T-helper 22 cell (primary cell): ENCODE measurements at places on chromosomes 2 and 18.

GRCh38 chr18:3808985-3809780 is 359.2 kb downstream of the TGIF1 start:
- DNase-seq, result no peak

GRCh38 chr2:54347622-54348021 is 91.6 kb upstream of the TSPYL6 start:
- DNase-seq, result no peak

GRCh38 chr18:31671951-31672350 is 12.4 kb downstream of the B4GALT6 start:
- no peak for DNase-seq

DNA sequence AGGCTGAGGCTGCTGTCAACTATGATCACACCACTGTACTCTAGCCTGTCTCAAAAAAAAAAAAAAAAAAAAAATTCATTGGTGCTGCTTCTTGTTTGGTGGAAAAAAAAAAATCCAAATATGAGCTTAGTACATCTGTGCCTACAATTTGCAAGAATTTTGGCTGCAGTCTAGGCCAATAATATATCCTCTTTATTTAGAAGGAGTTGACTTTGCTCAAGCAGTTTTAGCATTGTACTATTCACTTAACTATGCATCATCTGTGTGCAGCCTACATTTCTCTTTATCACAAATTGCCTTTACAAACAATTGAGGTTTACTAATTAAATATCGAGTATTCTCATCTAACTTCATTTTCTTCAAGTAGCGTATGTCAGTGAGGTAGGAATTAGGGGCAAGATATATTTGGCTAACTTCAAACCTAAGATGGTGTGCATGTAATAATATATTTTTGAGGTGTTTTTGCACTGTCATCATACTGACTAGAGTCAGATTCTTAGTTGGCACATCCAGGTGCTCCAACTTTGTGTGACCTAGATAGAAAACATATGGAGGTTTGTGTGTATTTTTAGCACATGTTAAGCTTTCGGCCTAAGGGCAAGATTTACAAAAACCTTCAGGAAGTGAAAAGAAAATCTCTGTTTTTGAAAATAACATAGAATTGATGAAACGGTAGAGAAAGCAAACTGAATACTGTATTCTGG is 51.8 kb downstream of the PMS1 start:
- DNase-seq, result no peak

- DNase-seq, result no peak
Observed at GRCh38 chr2:54559593-54560145, 103.5 kb downstream of the SPTBN1 start.

GRCh38 chr2:172094294-172095145 is 8.2 kb downstream of the DLX2 start:
- no peak for DNase-seq

DNA sequence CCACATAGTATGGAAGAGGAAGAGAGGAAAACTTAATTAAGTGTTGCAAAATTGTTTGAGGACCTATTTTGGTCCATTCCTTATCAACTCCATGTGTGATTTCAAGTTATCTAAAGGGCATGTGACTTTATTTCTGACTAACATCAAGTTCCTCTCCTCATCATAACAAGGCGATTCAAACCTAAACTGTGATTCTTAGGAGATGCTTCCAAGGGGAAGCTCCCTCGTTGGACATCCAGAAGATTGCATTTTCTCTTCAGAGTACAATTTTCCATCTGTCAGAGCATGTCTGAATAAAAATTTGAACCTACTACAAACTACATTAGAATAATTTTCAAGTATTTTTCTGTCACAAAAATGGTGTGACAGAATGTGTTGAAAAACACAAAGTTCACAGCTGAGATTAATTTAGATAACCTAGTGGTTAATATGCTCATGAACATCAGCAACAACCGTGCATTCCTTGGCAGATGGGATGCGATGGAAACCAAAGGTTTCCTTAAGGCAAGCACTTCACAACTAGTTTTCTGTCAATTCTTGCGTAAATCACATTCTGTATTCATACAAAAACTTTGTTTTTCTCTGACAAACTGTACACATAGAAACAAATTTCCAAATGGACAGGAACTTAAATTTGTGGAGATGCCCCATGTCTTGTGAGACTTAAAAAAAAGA is 4.2 kb downstream of the SFT2D3 start:
- no peak for DNase-seq

DNA sequence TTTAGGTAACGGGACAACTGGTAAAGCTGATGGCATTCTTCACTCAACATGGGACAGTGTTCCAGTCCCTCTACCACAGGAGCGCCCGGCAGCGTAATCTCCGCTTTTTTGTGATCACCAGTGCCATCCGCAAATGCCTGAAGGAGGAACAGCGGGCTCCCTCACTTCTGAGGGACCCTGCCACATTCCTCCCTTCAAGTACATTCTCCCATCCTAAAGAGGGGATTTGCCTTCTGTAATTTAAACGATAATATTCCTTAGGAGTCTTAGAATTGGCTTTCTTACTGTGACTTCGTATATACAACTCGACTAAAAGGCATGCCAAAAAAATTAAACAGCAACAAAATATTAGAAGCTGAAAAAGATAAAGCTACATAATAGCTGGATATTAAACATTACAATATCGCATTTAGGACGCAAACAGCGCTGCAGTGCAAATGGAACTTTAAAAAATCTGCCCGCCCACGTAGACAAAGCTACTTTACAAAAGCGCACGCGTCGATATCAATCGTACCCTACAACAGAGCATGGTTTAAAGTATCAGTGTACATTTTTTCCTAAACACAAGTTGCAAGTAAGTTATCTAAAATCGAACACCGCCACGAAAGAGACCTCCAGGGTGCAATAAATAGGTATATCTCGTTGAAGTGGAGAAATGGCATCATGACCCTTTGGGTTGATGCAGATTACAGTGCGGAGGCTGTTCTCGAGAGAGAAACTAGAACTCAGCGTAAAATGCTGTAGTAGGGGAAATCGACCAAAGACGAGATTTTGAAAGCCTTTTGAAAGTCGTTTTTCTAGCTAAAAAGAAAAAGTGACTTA is 2.3 kb upstream of the VSNL1 start:
- no peak for DNase-seq

- no peak for DNase-seq
Observed at GRCh38 chr18:7020995-7021777, 96.4 kb downstream of the LAMA1 start.

DNA sequence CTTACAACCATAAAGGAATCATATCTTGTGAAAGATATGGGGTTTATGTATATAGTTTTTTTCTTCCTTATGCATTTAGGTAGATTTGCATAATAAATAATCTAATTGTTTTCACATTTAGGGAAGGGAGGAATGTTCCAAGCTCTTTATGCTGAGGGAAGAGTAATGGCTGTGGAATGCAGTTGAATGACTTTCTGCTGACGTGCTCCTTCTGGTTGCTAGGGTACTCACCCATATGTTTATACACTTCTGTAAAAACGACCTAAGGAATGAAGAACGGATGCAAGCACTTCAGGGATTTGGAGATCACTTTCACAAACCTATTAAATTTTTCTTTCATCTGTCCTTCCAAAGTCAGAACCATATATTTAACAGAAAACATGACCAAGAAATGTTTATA is 29.2 kb upstream of the PPP4R1 start:
- DNase-seq, result no peak

GRCh38 chr18:13235421-13235831 is 16.9 kb downstream of the LDLRAD4 start:
- no peak for DNase-seq

GRCh38 chr2:23498943-23499342 is 114.0 kb downstream of the KLHL29 start:
- no peak for DNase-seq

DNA sequence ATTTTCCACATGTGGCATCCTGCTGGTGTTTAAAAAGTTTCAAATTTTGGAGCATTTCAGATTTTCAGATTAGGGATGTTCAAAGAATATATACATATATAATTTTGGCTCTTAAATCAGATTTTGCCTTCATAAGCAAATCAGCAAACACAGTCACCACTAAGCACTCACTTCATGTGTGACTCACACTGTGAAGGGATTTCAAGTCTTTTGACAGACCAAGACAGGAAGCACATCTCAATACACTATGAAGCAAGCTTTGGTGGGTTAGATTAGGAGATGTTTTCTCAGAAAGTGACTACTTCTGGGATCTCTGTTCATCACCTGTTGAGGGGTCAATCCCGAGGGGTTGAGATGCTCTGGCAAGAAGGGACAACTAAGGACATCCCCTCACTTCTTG is 227.8 kb upstream of the RBBP8 start:
- DNase-seq, result no peak

DNA sequence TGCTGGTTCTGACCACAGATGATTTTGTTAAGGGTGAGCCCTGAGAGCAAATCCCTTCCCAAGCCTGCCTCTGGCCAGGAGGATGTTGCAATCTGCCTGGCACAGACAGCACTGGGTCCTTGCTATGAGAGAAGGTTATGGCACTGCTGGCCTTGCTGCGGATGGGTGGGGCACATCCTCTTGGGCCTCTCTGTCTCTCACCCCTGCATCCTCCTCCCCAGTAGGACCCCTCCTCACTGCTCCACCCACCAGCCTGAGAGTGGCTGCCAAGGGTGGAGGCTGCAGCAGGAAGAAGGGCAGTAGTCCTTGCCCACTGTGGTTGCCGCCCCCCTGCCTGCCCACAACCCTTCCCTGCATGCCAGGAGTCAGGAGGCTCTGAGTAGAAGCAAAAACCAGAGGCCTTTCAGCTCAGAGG is 180.9 kb downstream of the ZBTB7C start:
- DNase-seq, result no peak

DNA sequence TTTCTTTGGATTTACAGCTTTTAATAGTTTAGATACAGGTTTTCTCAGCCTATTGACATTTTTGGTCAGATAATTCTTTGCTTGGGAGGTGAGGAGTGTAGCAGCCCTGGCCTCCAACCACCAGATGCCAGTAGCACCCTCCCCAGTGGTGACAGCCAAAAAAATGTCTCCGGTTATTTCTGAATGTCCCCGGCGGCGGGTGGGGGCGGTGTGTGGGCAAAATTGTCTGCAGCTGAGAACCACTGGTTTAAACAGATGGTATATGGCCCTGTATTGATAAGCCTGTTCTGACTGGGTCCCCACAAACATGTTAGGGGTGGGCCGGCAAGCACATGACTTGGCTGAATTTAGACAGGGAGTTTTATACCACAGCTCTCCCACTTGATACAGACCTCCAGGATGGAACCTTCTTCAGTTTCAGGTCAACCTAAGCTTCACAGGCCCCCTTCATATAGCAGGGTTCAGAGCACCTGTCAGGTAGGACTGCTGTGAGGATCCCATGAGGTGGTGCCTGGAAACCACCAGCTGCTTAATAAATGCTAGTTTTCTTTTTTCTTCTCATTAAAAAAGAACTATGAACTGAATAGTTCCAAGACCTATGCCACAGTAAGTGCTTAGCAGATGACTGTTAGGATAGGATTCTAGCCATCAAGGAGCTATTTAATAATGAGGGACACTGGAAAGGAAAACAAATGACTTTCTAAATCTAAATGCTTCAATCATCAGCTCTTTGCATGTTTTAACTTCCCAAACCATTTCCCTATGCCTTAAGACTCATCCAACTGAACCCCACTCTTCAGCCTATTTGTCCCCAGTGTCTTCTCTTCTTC is 18.1 kb downstream of the LPIN2 start:
- DNase-seq, result peak; percentile 46

GRCh38 chr18:55421308-55421614 is 166.7 kb downstream of the TCF4 start:
- DNase-seq, result no peak

DNA sequence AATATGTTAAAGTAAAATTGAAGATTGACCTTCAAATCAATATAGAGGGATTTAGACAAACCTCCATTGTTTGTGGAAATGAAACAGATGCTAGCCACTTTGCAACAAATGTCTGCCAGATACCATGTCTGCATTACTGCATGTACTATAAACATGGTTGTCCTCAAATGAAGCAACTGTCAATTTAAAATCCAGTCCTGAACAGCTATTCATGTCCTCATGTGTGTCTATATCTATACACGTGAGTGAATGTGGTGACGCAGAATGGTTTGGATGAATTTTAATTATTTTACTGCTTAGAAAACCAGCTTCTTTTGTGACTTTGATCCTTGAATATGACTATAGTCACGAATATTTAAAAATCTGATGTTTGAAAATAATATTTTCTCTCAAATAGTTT is 71.5 kb downstream of the NYAP2 start:
- no peak for DNase-seq

DNA sequence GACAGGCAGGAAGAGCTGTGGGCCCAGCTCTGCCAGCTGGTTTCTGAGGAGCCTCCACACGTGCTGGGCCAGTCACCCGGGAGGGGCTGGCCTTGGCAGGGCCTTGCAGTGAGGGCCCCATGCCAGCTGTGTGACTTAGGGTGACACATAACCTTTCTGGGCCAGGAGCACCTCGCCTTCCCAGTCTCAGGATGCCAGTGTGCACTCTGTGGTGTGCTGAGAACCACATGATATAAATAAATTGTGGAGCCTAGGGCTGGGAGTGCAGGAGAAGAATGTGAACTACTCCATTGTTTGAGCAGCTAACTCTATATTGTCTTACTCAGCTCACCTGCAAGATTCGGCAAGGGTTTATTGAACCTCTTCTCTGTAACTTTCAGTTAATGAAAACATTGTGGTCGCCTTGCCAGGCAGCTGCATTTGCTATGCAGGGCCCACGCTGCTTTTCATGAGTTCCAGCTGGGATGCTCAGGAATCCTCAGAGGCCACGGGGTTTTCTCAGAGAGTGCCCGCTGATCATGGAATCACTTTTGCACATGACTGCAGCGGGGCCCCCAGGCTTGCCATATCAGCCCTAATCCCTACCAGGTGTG is 222.3 kb downstream of the SH3RF3 start:
- DNase-seq, result no peak

- DNase-seq, result peak; percentile 18
Observed at GRCh38 chr2:208265371-208265800, 669 bp upstream of the PIKFYVE start.

- DNase-seq, result no peak
Observed at GRCh38 chr2:240179941-240180666, 39.6 kb upstream of the OTOS start.

DNA sequence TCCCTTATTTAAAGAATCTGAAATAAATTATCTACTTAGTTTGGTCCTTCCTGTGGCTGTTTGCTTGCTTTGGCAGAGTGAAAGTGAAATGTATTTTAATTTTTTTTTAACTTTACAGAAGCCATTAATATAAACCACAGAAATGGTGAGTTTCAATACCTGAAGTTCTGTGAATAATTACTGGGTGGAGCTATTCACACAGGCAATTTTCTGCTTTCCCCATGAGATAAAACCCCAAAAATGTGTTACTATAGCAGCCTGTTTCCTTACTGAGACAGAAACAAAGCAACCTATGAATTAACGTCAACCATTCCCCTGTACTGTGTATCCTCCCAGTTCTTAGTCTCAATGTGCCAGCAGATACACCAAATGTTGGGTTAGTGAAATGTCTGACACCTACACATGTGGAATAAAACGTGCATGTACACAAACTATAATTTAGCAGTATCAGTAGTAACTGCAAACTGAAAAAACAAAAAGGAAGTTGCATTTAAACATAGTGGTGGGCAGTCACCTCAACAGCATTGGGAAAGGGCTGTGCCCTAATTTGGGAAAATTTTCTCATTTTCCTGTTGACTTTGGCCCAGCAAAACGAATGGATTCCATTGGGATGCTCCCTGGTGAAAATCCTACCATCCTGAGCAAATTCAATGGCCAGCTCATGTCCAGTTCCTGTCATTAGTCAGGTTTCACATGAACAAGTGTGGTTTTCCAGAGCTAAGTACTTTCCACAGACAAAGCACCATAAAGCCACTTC is 73.1 kb upstream of the RMDN2 start:
- no peak for DNase-seq

GRCh38 chr2:102619414-102620319 is at the start of gene SLC9A2:
Gene SLC9A2, plus strand, starts transcription at chr2:102619553. Its CDS starts 296 bp downstream, at chr2:102619849.
- no peak for DNase-seq
